ENCODE measurements at places on chromosomes 12 and 14. TPM values are rescaled to one million over a fixed set of nuclear protein-coding genes. Genes with fewer than 3 reads are reported as not detected.
A peak's percentile ranks its signal among the peaks of the same experiment; 100 is the strongest.

DNA sequence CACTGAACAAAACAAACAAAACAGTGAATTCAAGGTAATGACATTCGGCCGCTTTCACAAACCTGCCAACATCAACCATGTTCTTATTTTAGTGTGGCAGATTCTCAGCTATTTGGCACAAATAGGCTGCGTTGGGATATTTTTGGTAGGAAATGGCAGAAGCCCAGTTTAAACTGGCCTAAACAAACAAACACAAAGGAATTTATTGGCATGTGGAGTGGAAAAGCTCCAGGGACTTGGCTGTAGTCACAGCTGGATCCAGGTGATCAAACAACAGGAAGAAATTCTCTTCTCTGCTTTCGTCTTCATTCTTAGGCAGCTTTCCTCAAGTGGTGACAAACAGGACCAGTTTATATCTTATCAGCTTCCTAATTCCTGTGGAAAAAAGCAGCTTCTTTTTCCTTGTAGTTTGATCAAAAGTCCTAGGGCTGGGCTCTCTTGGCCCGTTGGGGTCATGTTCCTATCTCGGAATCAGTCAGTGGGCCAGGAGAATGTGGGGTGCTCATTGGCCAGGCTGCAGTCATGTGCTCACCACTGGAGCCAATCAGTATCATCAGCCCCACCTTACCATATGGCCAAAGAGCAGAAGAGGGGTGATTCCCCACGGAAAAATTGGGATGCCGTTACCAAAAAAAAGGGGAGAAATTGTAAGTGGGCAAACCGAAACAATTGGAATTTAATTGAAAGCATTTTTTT lies 22.6 kb downstream of the C12orf75 start:
- peak; percentile 45 for DNase-seq

DNA sequence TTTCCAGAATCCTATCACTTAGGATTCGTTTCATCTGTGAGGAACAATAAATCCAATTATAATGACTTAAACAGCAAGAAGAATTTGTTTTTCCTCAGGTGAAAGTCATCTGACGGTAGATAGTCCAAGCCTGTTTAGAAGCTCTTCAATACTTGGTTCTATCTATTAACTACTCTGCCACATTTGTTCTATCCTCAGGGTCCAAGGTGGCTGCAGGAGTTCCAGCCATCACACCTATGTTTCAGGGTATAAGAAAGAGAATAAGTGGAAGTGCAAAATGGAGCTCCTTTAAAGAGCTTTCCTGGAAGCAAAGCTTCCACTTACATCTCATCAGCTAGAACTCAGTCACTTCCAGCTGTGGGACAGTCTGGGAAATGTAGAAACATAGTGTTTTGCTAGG lies 72.1 kb upstream of the CCDC60 start:
- DNase-seq: no peak

GRCh38 chr12:70365648-70366518 lies at the start of gene KCNMB4:
KCNMB4 (plus strand) TSS chr12:70366290; CDS start chr12:70366735, 445 bp downstream.
- peak; percentile 9 for DNase-seq

DNA sequence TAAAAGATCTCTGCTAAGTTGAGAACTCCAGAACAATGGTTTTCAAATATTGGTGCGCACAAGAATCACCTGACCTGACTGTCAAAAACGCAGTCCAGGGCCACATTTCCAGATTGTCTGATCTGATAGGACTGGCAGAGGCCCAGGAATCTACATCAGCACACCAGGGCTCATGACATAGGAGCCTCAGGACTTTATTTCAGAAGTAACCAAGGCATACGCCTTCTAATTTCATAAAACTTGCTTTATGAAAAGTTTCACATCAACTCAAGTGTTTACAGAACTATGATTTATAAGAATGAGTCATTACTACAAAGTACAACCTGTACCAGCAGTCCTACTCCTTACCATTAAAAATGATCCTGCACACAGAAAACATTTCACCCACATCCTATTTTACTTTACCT lies 47.7 kb upstream of the PTPRO start:
- no peak for DNase-seq

DNA sequence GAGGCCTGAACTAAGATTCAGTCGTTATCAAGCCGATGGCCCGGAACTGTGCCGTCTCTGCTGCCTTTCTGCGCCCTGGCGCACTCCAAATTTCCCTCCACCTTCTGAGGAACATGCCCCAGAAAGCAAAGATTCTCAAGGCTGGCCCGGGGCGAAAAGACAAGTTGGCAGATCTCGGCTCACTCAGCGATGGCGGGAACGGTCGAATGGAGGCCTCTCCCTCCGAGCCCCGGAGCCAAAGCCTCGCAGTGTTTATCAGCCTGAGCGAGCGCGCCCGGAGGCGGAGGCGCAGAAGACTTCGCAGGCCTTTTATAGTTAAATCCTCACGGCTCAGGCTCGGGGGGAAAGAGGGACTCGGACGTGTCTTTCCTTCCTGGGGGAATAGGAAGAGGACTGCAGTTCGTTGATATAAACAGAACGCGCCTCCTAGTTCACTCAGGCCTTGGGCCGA lies 5.6 kb downstream of the TBX5 start:
- no peak for DNase-seq

DNA sequence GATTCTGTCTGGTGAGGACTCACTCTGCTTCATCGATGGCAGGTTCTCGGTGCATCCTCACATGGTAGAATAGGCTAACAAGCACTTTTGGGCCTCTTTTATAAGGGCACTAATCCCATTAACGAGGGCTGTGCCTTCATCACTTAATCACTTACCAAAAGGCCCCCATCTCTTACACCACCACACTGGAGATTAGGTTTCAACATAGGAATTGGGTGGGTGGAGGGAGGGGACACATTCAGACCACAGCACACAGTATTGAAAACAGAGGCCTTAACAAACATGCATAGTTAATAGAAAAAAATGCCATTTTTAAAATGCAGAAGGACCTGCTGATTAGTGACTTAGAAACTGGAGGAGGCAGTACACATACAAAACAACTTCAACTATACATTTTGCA lies 61.6 kb downstream of the SPPL3 start:
- no peak for DNase-seq

DNA sequence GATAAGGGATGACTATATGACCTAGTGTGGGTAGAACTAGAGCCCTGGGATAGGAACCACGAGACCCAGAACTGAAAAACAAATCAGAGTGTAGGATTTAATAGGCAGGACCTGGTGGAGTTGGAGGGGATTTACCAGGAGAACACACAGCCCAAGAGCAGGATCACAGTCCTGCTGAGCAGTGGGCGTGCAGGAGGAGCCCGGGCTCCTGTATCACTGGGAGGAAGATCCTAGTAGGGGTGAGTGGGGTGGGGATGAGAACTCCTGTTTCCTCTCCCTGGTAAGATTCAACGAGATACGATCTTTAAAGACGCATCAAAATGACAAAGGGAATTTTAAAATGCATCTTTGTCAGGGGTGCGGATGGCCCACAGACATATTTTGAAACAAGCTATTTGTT lies 220.1 kb downstream of the GALC start:
- no peak for DNase-seq

DNA sequence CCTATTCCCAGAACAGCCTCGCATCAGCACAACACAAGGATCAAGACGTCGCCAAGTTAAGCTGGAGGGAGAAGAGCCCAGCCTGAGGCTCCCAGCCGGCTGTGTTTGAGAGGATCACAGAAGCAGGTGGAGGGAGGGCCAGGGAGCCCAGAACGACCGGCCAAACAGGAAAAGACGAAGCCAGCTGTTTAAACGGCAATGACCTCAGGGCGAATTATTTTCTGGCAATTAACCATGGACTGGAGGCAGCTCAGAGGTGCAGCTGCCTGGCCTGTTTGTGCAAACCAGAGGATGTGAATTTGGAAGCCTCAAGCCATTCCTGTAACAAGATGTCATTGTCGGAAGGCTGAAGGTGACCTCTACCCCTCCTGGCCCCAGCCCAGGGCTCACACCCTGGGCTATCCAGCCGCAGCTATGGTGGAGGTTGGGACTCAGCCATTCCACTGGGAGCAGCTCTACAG lies 175.8 kb upstream of the PRMT8 start:
- peak; percentile 80 for DNase-seq

GRCh38 chr14:51724650-51725049 lies 72.9 kb downstream of the FRMD6 start:
- no peak for DNase-seq

GRCh38 chr12:5489760-5490406 lies 58.0 kb downstream of the NTF3 start:
- DNase-seq: no peak

GRCh38 chr12:81758421-81759189 lies 545 bp downstream of the PPFIA2 start:
- peak; percentile 13 for DNase-seq

DNA sequence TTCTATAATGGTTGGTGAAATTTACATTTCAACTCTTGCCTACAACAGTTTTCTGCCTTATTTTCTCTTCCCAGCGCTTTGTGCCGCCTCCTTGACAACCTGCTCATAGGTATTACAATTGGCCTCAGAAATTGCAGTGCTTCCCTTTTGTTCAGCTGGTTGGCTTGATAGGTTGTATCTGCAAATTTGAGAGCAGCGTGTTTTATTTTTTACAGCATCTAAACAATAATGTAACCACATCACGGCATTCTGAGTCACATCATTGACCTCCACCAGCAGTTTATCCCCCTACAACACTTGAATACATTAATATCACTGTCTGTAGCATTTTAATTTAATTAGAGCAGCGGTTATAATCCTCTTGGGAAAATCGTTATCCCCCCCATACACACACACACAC lies 99.4 kb downstream of the ETV6 start:
- no peak for DNase-seq

- no peak for DNase-seq
Observed at GRCh38 chr12:23108957-23109356, 484.0 kb downstream of the ETNK1 start.

- DNase-seq: no peak
Observed at GRCh38 chr12:2023365-2023764, 19.1 kb upstream of the DCP1B start.

- DNase-seq: no peak
Observed at GRCh38 chr12:30529489-30530269, 166.0 kb downstream of the IPO8 start.

DNA sequence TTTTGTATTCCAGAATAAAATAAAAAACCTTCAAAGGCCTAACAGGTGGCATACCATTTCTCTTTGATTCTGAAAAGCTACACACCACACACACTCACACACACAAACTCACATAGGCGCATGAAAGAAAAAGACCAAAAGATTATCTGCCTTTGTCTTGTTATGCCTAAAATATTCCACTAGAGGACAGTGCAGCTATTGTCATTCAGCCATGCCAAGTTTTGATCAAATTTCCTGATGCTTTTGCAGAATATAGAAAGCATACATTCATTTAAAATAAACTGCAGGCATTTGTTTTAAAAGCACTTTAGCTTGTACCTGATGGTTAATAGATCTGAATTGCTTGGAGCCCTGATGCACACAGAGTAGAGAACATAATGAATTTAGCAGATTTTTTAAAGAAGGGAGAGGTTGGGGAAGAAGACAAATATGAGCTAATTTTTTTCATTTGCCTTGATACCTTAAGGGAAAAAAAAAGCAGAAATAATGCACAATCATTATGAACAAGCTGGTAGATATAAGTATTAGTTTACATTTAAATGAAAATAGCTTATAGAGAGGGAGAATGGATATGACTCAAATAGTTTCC lies 1766.9 kb upstream of the SEL1L start:
- peak; percentile 22 for DNase-seq

DNA sequence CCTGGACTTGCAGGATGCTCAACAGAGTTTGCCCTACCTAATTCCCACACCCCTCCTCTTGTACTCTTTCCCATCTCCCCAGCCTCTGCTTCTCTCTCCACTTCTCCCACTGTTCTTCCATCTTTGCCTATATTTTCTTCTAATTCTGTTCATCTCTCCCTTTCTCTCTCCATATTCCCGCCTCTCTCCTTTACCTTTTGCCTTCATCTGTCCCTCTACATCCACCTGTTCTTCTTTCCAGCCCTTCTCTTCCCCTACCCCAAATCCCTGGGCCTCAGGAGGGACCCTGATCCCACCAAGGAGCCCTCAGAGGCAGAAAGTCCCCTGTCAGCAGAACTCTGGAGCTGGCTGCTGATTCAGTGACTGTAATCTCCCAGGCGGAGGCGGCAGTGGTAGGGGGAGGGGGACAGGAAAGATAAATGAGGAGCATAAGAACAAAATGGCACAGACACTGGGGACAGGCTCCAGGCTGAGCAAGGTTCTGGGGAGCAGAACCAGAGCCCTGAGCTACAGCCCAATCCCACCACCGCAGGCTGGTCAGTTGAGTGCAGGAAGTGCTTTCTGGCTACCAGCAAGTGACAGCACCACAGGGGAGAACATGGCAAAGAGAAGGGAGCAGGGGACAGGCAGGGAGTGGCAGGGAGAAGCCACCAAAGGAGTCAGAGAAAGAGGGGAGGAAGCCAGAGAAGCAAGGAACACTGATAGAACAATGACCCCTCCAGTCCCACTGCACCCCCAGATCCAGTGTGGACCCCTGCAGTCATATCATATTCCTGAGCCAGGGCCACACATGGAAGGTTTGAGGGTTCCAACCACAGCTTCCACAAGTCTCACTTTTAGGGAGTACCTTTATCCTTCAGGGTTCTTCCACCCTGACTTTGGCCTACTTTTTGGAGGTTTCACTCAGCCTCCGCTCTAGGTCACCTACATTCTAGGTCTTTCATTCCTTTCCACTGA lies 27.0 kb downstream of the SMUG1 start:
- no peak for DNase-seq

- no peak for DNase-seq
Observed at GRCh38 chr12:53378724-53379388, 1.1 kb upstream of the SP1 start.

- no peak for DNase-seq
Observed at GRCh38 chr12:64922853-64923252, 98.4 kb downstream of the TBC1D30 start.

GRCh38 chr14:76201162-76201561 lies 49.4 kb downstream of the GPATCH2L start:
- DNase-seq: peak; percentile 47

GRCh38 chr12:52208424-52209165 lies 16.8 kb upstream of the KRT80 start:
- no peak for DNase-seq

- DNase-seq: no peak
Observed at GRCh38 chr12:117860111-117860510, 108.7 kb downstream of the KSR2 start.

ADGRD1 gene
- total RNA-seq: 22.3 TPM

FAM186B gene
- 2.7 TPM for total RNA-seq

KLHL42 gene
- total RNA-seq: 32.5 TPM

CLEC2A gene
- not detected for total RNA-seq

ACSS3 gene
- 24.5 TPM for total RNA-seq

LGMN gene
- 44.0 TPM for total RNA-seq

PTPRB gene
- 3.6 TPM for total RNA-seq

ACOT6 gene
- total RNA-seq: not detected

MDP1 gene
- 11.8 TPM for total RNA-seq

KRT85 gene
- total RNA-seq: not detected

NRXN3 gene
- total RNA-seq: 0.18 TPM

MUCL1 gene
- total RNA-seq: not detected

TMEM121 gene
- total RNA-seq: 6.7 TPM

DAO gene
- not detected for total RNA-seq

DEGS2 gene
- 0.16 TPM for total RNA-seq

CFL2 gene
- 266 TPM for total RNA-seq

TAS2R8 gene
- 0.45 TPM for total RNA-seq

PAPLN gene
- 3.0 TPM for total RNA-seq

WIF1 gene
- total RNA-seq: under 0.01 TPM

Measured in fibroblast of the aortic adventitia (primary cell).